Activated T-cell treated with anti-CD3 and anti-CD28 coated beads, Interleukin-2, amount 50 U/mL, for 4 hours (primary cell): ENCODE measurements at places on chromosomes 2 and 18.

GRCh38 chr2:63029058-63029457 is 21.6 kb upstream of the OTX1 start:
- no peak for DNase-seq

- DNase-seq: no peak
These were observed 13.9 kb upstream of the MLPH start for GRCh38 chr2:237472909-237473877.

DNA sequence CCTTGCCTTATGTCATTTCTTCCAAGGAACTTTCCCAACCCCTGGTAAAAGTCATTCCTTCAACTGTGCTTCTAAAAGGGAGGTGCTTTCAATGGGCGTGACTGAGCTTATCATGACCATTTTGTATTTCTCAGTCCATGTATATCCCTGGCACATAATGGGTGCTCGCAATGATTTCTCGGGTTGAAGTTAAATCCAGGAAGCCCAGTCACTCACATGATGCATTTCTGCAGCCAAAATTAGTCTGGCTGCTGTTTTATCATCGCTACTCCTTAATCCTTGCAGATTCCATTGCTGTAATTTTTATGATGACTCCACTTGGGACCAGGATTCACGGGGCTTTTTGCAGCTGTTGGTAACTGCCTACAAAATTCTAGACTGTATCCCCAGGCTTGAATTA is 25.9 kb upstream of the RFX8 start:
- no peak for DNase-seq

DNA sequence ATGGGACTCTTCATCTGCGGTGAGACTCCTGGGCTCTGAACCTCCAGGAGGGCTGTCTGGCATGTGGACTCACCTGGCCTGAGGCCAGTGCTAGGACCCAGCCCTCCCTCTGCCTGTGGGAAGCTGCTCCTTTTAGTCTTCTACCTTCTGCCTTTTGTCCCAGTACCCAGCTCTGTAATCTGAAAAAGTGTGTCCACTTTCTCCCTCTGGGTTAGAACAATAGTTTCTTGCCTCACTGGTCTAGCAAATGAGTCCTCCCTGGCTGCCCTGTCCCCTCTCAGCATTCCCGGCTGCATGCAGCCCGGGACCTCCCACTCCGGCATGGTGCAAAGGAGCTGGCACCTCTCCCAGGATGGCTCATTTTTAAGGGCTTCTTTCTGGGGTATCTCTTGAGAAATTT is 25.9 kb downstream of the GKN2 start:
- no peak for DNase-seq

DNA sequence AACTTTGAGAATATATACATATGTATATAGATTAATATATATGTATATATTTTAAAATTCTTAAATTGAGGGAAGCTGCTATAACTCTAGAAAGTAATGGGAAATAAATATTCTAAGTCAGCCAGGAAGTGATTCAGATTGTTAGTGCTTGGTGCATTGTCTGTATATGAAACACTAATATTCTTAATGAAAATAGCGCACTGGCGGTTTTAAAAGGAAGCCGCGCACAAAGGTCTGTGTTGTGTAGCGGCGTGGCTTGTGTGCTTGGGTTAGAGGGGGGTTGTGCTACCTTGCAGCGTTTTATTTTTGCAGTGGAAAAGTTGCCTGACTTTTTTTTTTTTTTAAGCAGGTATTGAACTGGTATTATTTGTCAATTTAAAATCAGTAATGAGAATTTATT is 11.3 kb downstream of the TSHZ1 start:
- DNase-seq: no peak

DNA sequence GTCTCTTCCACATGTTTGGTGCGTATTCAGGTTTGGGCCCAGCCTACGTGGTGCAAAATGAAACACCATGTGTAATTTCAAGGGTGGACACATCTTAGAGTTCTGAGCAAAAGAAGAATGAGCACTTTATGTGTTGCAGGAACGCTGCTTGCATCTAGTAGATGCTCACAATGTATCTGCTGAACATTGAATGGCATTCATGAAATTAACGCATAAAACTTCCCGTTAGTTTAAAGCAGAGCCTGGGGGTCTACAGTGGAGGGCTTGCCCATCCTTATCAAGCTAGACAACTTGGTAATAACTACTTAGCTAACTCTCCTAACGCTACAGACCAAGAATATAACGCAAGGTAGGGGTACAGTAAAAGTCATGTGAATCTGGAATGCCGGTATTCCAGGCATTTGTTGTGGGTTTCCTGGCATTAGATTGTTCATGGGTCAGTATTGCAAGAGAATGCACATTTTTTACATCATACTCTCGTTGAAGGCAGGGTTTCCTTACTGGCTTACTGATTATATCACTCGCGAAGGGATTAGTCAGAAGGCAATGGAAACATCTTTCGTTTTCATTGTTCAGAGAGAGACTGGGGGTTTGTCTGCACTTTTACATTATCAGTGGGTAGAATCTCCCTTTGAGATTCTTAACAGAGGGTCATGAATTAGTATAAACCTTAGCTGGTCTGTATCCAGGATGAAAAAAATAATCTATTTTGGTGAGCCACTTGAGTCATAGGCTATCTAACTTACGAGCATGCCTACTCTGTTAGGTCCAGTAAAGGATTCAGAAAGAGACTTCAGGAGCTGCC is 229.5 kb upstream of the EPAS1 start:
- DNase-seq: no peak

- DNase-seq: no peak
These were observed 20.0 kb downstream of the ZNF521 start for GRCh38 chr18:25332002-25332401.

DNA sequence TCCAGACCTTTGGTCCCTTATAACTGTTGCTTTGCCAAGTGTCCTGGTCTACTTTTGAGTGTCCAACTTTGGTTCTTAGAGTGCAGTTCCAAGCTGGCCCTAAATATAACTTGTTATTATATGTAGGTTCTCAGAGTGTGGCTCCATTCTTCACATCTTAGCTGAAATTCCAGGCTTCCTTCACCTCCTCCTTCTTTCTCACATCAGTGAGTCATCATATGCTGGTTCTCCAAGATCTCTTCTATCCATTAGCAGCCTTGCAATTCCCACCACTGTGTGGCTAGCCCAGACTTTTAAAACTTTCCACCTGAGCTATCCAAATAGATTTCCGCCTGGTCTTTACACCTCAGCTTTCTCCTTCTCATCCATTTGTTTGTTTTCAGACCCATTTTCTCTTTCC is 12.6 kb upstream of the CXCR4 start:
- DNase-seq: no peak

- peak; percentile 37 for DNase-seq
These were observed at the start of gene CAPG for GRCh38 chr2:85409845-85410583. Gene CAPG, minus strand, starts transcription at chr2:85410366. Its CDS starts 8,221 bp downstream, at chr2:85402145.

DNA sequence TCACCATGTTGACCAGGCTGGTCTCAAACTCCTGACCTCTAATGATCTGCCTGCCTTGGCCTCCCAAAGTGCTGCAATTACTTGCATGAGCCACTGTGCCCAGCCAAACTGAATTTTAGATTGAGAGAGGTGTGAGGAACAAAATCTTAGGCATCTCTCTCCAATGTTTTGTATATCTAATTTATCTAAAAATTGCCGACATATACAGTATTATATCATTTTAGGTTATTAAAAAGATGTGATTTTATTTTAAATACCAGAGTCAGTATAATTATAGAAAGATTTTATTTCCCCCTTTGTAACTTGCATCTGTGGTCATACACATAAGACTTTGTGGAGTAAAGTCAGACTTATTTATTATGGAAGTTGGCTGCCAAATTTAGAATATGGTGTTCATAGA is 10.1 kb downstream of the PMS1 start:
- DNase-seq: no peak

GRCh38 chr2:20977520-20978180 is 66.2 kb downstream of the APOB start:
- no peak for DNase-seq

DNA sequence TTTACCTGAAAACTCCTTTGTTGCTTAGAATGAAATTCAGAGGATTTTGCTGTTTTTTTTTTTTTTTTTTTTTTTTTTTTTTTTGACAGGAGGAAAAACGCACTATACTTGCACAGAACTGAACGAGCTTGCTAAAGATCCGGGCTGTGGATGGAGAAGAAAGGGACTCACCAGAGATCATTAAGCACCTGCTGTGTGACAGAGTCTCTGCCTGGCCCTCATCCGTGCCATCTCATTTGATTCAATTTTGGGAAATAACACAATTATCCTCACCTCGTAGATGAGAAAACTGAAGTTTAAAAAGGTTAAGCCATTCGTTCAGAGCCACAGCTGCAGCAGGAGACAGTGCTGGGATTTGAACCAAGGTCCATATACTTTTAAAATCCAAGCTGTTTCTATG is 775.4 kb upstream of the ID2 start:
- DNase-seq: no peak

- DNase-seq: no peak
These were observed 47.7 kb upstream of the NFATC1 start for GRCh38 chr18:79348066-79348465.

DNA sequence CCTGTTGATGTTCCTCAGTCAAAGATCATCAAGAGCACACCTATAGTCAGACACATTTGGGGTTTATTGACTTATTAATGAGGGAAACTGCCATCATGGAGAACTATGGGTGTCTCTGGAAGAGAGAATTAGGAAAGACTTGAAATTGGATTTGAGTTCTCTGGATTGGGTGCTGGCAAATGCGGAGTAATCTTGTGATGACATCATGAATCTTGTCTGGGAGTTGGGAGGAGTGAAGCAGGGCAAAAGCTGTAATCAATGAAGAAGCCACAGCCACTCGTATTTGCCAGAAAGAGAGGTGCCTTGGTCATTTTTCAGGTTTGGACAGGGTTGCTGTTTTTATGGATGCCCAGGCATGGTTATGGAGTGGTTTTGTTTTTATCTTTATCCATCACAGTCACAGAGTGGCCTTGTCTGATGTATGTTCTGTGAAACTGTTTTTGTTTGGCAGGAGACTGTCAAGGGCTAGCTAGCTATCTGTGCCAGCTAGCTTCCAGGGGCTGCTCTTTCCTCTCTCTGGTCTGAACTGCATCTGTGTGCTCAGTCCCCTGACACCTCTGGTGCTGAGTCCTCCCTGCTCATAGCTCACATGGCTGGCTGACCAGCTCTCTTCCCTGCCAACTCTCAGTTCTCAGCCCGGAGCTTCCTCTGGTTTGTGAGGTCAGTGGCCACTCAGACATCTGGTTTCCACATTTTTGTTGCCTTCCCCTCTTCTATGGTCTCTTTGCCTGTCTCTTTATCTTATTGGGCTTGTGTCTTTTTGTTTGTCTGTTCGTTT is 193.4 kb upstream of the RMP24 start:
- DNase-seq: no peak

DNA sequence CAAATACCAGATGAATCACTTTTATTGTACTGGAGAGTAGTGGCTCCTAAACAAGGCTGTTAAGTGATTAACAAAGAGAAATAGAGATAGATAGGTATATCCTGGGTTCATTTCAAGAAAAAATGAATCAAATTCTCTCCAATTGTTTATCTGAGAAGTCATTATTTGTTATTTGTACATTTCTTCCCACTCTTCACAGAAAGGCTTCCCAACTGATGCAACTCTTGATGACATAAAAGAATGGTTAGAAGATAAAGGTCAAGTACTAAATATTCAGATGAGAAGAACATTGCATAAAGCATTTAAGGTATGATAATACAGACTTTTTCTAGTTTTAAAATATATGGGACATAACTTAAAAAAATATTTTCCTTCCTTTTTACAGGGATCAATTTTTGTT is 7.9 kb downstream of the SSB start:
- no peak for DNase-seq

GRCh38 chr2:10238991-10239485 is 63.7 kb upstream of the HPCAL1 start:
- no peak for DNase-seq

DNA sequence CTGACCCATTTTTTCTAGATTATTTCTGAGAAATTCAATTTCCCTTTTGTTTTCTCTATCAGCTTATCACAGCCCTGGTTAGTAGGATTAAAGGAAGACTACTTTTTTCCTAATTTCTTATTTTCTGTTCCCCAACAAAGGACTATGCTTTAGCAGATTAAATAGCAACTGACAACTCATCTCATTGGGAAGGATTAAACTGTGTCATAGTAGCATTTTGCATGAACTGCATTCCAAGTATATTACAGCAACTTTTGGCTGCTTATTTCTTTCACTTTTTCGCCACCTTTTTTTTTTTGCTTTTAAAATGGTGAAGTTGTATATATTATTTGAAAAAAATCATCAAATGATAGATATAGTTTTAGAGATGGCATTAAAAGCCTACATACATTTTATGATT is 570.3 kb downstream of the FBXO15 start:
- DNase-seq: no peak

- no peak for DNase-seq
These were observed 32.3 kb downstream of the UBXN4 start for GRCh38 chr2:135773917-135774316.

DNA sequence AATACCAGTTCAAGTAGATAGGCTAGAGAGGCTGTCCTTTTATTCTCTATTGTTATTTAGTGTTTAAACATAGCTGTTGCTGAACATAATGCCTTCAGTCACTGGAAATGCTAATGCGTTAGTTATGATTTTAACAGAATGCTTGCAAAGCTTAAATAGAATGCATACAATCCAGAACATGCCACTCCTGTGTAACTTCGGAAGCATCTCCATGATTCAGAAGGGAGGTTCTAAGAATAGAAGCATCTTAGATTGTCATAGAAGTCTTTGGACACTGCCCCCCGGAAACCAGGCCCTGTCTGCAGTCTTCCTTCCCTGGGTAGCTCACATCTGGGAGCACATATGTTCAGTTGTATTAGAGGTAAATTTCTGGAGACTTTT is 73.2 kb downstream of the ZNF532 start:
- no peak for DNase-seq

DNA sequence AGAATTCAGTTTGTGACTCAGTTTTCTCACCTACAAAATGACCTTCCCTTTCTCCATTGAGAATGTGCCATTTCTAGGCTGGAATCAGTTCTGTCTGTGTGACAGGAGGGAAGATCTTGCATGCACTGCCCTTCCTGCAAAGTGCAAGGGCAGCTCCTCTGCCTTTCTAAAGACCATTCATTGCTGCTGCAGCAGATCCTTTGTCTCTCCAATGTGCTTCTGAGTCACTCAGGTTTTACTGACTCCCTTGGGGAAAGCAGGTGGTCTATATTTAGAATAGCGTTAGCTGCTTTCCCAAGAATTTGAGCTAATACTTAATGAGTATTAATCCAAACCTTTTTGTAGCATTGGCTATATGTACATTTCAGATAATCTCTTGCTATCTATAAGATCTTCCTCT is 62.5 kb downstream of the DAW1 start:
- DNase-seq: no peak

DNA sequence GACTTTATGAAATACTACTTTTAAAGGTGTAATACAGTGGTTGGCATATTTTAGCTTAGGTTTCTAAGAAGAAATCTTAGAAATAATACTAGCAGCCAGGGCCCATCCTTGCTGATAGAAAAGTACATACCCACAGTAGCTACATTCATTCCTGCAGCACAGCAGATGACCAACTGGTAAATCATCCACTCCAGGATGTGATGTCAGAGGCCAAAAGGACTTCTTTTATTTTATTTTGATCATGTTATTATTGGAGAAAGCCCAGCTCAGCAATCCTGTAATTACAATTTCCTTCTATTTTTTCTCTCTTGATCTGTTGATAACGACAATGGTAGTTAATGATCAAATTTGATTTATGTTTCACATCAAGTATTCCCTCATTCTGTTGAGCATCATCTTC is 18.0 kb upstream of the TTN start:
- DNase-seq: no peak

GRCh38 chr2:60044484-60044883 is 509.0 kb downstream of the BCL11A start:
- no peak for DNase-seq
